Breast epithelium (tissue), 4 donors: ENCODE measurements at places on chromosomes 5 and 9. TPM values are rescaled to one million over a fixed set of nuclear protein-coding genes. Genes with fewer than 3 reads are reported as not detected.

PRDM9 gene
- total RNA-seq = not detected

MORN5 gene
- not detected for total RNA-seq

PCDHGC5 gene
- total RNA-seq = 2.1 TPM

CCDC69 gene
- 201 TPM for total RNA-seq

PCDHA13 gene
- total RNA-seq = 1.3 TPM

RNF130 gene
- total RNA-seq = 143 TPM

CDH9 gene
- total RNA-seq = not detected

DBH gene
- not detected for total RNA-seq

TPD52L3 gene
- not detected for total RNA-seq

IFNA8 gene
- not detected for total RNA-seq

CARD9 gene
- 7.6 TPM for total RNA-seq

OR1B1 gene
- not detected for total RNA-seq

TERT gene
- under 0.01 TPM for total RNA-seq

PPP2R2B gene
- total RNA-seq = 1.8 TPM
